Non-pigmented ciliary epithelial cell (primary cell): ENCODE measurements at places on chromosomes 4 and X.

- no peak for DNase-seq
Observed at GRCh38 chrX:100379388-100379986, 30.6 kb downstream of the PCDH19 start.

DNA sequence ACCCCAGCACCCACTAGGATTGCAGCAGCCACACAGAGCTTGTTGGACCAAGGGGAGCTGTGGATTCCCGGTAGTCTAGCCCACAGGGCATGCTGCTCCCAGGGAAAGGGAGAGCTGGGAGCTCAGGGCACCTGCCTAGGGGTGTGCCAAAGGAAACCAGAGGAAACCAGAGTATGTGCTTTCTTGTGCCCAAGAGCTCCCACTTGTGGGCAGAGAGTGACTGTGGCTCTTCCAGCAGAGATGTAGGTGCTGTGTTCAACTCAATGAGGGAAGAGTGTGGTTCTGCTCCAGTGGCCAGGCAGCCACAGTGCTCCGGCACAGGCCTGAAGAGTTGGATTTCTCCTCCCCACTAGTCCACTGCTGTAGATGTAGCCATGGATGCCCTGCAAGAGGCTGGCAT is 1050.0 kb upstream of the INTU start:
- DNase-seq = no peak

DNA sequence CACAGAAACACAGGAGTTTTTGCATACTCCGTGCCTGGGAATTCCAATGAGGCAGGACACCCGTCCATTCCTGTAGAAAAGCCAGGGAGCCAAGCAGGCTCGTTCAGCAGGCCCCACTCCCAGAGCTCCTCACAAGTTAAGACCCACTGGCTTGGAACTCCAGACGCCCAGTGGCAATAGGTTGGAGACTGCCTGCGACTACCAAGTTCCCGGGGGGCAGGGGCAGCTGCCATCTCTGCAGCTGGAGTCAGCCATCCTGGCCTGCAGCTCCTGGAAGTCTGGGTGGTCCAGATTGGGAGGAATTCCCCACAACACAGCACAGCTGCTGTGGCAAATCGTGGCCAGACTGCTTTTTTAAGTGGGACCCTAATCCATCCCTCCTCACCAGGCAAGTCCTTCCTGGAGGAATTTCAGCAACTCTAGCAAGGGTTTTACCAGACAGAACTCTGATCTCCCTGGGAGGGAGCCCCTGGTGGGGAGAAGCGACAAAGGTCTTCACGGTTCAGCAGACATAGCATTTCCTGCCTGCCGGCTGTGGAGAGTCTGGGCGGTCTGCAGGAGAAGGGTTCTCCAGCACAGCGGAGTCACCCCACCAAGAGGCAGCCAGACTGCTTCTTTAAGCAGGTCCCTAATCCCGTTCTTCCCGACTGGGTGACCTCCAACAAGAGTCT is 231.9 kb downstream of the STPG2 start:
- no peak for DNase-seq

GRCh38 chr4:36164900-36165630 is 79.2 kb downstream of the ARAP2 start:
- DNase-seq = no peak

DNA sequence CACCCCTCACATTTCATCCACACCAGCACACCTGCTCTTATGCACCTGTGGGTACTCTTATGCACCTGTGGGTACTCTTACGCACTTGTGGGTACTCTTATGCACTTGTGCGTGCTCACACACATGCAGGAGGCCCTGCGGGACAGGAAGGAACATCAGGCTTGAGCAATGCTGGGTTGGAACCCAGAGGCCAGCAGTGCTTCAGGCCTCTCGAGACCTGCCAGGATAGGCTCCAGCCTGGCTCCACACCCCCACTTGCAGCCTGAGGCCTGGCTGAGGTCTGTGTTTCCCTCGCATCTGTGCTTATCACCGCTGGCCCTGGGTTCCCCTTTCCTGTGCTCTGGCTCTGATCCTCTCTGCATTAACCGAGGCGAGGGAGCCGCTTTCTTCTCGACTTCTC is 34.7 kb downstream of the SORCS2 start:
- DNase-seq = no peak

DNA sequence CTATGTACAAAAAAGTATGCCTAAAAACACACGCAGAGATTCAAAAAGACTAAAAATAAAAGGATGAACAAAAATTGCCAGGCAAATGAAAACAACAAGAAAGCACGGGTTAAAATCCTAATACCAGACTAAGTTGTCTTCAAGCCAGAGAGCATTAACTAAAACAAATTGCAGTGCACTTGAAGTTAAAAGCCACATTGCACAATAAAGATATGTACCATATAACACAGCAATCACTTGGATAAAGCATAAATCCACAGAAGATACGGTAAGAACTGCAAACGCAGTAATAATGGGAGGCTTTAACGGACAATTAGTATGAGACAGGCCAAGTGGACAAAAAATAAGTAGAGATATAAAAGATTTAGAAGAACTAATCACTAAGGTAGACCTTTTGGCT is 14.9 kb downstream of the CCDC158 start:
- DNase-seq = no peak

GRCh38 chr4:69073375-69073774 is 22.9 kb upstream of the UGT2B7 start:
- no peak for DNase-seq

GRCh38 chr4:72077346-72077745 is 45.5 kb downstream of the NPFFR2 start:
- DNase-seq = no peak

GRCh38 chr4:38386005-38386551 is 277.9 kb upstream of the KLF3 start:
- DNase-seq = no peak

- DNase-seq = no peak
Observed at GRCh38 chrX:35665311-35665710, 132.8 kb upstream of the MAGEB16 start.

GRCh38 chrX:125947501-125947900 is 218.6 kb downstream of the DCAF12L2 start:
- DNase-seq = no peak

DNA sequence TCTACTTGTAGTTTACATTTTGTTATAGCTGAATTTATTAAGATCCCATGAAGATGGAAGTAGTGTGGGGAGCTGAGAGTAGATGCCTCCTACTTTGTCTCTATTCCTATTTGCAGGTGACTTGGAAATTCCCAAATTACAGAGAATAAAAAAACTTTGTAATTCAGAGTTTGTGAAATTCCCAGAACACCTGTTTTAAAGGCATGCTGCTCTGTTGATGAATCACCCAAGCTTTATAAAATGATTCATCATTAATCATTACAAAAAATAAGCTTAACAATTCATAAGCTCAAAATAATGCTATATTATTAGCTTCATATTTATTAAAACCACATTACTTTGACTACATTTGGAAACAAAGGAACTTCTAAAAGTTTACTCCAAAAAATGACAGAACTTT is 856.3 kb downstream of the RPA4 start:
- DNase-seq = no peak

GRCh38 chr4:130163701-130164100 is 1067.7 kb downstream of the C4orf33 start:
- DNase-seq = no peak

DNA sequence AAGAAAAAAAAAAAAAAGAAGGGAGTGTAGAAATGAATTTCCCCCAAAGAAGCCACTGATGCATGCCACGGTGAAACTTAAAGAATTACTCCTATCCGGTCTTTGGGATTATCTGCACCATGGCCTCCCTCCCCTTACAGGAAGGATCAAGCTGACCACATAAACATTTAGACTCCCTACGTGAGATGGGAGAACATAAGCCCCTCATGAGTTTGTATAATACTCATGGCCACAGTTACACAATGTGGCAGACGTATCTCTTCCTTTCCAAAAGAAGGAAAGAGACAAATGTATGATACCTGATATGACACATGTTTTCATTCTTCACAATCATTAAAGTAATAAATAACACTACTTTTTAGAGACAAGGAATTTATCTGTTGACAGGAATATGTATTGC is 3.3 kb upstream of the PTTG2 start:
- no peak for DNase-seq
